ENCODE measurements at places on chromosomes 4 and X.

- no peak for DNase-seq
Measured at GRCh38 chr4:59994118-59994517, 1206.0 kb upstream of the ADGRL3 start.

DNA sequence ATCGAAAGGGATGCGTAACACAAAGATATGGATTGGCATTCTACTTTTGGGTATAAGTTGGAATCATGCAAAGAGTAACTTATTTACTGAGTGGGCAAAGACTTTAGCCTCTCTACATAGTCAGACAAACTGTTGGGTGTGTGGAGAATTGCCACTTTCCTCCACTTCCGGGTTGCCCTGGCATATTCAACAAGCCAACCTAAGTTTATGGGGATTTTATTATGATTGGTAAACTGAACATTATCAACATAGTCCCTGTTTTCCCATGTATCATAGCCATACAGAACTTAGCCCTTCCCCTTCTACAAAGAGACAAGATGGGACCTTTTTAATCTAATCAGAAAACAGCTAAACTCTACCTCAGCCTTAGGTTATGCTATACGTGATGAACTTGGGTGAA, 121.6 kb downstream of the AGTR2 start:
- no peak for DNase-seq

GRCh38 chr4:145380123-145380522, 101.5 kb upstream of the SMAD1 start:
- DNase-seq = no peak

DNA sequence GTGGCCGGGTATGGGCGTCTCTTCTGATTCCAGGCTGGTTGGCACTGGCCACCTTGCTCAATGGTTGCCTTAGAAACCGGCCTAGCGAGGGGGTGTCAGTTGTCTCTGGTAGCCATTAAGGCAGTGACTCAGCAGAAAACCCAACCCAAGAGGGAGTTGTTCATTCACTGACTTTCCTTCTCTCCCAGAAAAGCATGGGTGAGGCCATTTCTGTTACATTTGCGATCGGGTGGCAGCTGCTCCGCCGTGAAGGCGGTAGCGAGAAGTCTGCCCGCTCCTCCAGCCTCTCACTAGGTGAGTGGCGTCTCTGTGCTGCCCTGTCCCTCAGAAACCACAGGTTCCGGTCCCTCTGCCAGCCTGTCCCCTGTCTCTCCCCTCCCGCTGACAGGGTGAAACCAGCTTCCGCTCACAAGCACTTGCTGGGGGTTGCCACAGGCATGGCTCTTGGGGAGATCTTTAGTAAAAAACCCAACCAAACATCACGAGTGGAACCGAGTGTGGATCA, 17.4 kb downstream of the IRAK1 start:
- peak; percentile 62 for DNase-seq

GRCh38 chr4:88439161-88439760, 17.7 kb upstream of the HERC5 start:
- no peak for DNase-seq

DNA sequence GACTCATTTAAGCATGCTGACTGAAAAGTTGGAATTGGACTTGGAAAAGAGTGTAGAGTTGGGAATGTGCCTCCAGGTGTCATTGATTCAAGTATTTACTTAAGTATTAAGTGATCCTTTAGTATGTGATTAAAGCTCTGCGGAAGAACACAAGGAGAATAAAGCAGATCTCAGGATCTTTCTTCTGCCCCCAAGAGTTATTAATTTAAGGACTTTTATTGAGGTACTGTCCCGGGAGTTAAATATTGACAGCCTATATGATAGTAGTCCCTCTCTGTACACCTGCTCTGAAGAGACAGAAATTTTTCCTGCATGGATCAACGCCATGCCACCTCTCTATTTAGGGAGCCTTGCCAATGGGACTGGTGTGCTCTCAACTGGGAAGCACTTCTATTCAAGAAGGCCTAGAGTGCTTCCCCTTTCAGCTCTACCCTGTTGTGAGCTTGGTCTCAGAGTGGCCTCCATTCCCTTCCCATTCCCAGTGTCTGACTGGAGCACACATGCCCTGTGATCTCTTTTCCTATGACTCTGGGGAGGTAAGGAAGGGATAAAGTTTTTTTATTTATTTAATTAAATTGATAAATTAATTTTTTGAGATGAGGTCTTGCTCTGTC, 75.9 kb downstream of the SHISA3 start:
- DNase-seq = peak; percentile 22

DNA sequence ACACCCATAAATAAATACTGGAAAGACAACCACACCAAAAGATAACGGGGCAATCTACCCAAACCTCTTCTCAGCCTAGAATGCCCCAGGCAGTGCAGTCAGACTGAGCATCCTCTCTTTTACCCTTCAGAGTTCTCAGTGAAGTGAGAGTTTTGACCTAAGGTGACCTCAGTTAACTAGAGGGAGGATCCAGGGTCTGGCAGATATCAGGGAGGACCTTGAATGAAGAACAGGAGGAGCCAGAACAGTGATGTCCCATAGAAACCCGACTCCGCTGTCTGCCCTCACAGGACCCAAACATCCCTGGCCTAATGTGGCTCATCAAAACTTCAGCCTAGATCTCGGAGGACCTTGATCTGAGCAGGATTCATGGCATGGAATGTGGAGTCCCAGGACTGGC, at the start of gene MAGEB3:
TSS of gene MAGEB3 (plus strand) at position 263 of the 400 bp plus-strand sequence. CDS start 5,268 bp downstream, outside the sequence.
- DNase-seq = no peak

DNA sequence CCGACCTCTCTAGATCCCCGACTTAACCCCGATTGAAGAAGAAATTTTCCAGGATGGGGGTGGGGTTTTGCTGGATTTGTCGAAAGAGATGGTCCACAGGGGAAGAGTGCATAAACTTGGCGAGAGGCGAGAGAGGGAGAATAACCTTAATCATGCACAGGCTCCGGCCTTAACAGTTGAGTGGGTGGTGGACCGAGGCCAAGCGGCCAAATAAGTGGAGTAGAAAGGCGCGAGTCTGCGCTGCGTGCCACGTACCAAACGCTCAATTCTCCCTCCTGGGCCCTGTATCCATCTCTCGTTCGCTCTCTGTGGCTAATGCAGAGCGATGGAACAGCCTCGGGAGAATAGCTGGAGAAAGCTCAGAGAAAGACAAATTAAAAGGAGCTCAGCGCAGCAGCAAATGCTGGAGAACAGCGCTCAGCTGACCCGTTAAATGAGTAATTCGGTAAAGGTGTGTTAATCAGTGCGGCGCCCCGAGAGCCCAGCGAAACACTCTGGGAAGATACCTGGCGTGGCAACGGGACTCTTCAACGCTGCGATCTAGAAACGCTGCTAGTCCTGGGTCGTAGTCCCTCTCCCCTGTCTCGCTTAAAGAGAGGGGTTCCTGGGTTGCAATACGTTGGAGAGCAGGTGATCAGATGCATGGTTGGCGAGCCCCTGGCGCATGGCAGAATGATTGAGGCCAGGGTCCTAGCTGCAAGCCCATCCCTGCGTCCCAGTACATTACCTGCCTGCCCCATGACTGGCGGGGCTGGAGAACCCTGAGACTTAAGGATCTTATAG, 887 bp upstream of the IL1RAPL2 start:
- DNase-seq = no peak

GRCh38 chr4:1245481-1246051, 3.4 kb downstream of the CTBP1 start:
- DNase-seq = no peak

DNA sequence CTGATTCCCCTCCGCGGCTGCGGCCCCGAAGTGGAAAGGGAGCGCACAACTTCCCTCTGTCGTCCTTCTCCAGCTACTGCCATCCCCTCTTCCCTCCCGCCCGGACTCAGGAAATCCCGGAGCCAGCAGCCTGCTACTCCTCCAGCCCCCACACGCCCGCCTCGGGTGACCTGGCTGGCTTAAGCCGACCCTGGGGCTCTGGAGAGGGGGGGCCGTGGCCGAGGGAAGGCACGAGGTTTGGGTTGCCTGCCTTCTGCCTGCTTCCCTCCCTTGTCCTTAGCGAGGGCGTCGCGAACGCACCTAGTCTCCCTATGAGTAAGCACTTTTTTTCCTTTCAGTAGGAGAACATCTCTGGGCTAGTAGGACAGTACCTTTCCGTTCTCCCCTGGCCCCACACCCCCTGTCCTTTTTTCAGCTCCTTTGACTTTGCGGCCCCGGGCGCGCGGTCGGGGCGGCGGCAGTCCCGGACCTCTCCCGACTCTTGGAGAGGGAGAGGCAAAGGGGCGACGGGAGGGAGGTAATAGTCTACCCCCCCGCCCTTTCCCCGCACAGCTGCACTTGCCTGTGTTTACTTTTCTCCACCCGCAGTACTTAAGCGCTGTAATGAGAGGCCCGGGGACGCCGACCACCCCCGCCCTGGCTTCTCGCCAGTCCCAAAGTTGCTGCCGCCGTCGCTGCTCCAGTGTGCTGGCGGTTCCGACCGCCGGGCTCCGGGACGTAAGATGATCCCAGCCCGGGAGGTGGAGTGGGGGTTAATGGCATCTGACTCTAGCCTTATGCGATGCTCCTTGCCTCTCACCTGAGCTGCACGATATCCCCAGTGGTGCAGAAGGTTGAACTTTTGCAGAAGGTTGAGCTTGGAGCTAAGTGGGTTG, 868 bp downstream of the PLS3 start:
- DNase-seq = peak; percentile 41

DNA sequence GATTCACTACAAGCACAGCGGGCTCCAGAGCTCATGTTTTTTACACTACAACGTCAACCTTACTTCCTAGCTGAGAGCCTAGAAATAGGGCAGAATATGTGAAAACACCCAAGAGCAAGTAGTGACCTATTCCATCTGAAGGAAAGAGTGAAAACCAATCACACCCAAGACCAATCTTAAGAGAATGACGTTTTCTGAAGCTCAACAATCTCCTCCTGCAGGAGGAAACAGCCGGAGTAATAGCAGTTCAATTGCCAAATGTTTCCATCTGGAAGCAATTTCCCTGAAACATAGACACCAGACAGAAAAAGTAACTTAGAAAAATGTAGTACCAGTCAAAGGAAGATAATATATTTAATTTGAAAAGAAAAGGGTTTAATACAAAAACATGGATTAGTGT, 142.4 kb downstream of the ANXA5 start:
- no peak for DNase-seq

DNA sequence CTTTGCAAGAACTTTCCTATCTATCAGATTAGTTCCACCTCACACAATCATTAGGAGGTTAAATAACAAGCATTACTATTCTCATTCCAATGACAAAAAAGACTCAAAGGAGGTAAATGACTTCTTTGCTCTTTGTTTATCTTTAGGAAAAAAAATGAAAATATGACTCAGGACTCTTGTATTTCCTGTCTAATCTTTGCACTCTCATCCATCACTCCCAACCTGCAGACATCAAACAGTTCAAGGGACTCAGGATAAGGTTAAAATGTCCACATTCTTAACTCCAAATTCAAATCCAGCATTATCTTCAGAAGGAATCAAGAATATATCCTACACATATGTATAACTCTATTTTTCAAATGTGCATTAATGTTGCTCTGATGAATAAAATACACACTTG, 139.6 kb downstream of the UNC5C start:
- DNase-seq = no peak

All from NCI-H2029 treated with DMSO at 0.1 percent for 48 hours (cell line).